NB4 (cell line): ENCODE measurements at places on chromosomes 3 and 15.
A peak's percentile ranks its signal among the peaks of the same experiment; 100 is the strongest.

GRCh38 chr3:169337500-169338078 lies 325.9 kb downstream of the MECOM start:
- DNase-seq: no peak

- DNase-seq: no peak
These were observed 144.3 kb downstream of the FBN1 start for GRCh38 chr15:48501208-48501607.

- DNase-seq: no peak
These were observed 166.4 kb upstream of the PROK2 start for GRCh38 chr3:71951361-71951760.

GRCh38 chr15:56272454-56272853 lies 28.8 kb upstream of the RFX7 start:
- peak; percentile 35 for DNase-seq

- DNase-seq: no peak
These were observed 57.6 kb upstream of the MEX3B start for GRCh38 chr15:82103468-82103867.
